ENCODE measurements at places on chromosomes 12 and 14. TPM values are rescaled to one million over a fixed set of nuclear protein-coding genes. Genes with fewer than 3 reads are reported as not detected.

DNA sequence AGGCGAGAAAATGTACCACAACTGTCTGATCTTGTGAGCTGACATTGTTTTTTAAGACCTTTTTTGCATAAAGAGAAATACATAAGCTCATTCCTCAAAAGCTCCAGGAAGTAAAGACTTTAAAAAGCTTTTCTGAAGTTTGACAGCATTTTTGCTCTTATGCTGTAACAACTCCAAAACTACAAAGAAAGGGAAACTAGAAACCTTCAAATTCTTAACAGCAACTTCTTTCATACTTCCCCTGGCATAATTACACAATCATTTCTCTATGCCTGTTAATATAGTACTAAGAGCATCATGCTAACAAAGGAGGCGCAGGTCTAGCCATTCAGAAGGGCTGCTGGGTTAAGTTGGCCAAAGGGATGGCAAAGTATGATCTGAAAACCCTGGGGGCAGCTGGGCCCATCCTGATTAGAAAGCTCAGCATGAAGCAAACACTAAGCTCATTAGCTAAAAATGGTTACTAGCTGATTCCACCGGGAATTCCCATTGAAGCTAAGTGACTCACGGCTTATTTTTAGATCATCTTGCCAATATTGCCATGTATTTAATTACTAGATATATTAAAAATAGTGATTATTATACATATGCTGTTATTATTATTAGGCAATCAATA lies 26.1 kb upstream of the ANP32D start:
- no peaks in the 10 kb centered on the region for H3K36me3 ChIP-seq
- H3K4me3 ChIP-seq, result no peak overlapping the region
- no peaks in the 10 kb centered on the region for H3K27me3 ChIP-seq

DNA sequence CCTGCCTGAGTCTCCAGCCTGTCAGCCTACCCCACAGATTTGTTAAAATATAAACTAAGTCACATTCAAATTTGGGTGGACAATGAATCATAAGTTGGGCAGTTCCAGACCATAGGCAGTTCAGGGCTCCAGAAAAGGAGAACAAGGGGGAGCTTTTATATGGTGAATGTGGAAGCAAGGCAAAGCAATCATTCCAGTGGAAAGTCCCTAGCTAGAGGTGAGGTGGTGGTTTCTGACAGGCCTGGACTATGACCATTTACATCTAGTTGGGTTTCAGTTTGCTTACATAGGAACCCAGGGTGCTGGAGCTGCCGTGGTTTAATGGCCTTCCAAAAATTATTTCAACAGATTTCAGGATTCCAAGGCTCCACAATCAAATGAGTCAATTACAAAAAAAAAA lies 207.3 kb downstream of the AEBP2 start:
- H3K4me1 ChIP-seq, result no peaks in the 10 kb centered on the region
- no peak for DNase-seq
- H3K36me3 ChIP-seq, result no peaks in the 10 kb centered on the region
- no peaks in the 10 kb centered on the region for H3K27me3 ChIP-seq
- no peak overlapping the region for H3K4me3 ChIP-seq

The KRT81 gene
- 0.61 TPM for total RNA-seq

- H3K4me1 ChIP-seq, result no peaks in the 10 kb centered on the region
- H3K27me3 ChIP-seq, result no peaks in the 10 kb centered on the region
- no peak overlapping the region for H3K4me3 ChIP-seq
- DNase-seq, result peak; percentile 20
Measured at GRCh38 chr12:93080994-93081809, 152.1 kb upstream of the EEA1 start.

- no peak overlapping the region for H3K4me3 ChIP-seq
- peak overlapping the region; percentile 72 for H3K27ac ChIP-seq
- no peaks in the 10 kb centered on the region for H3K27me3 ChIP-seq
- no peaks in the 10 kb centered on the region for H3K4me1 ChIP-seq
- no peaks in the 10 kb centered on the region for H3K36me3 ChIP-seq
- no peak for DNase-seq
Measured at GRCh38 chr12:26275313-26276131, 80.1 kb downstream of the SSPN start.

GRCh38 chr12:6759741-6760140 lies 6.4 kb upstream of the PTMS start:
- no peaks in the 10 kb centered on the region for H3K36me3 ChIP-seq
- H3K27me3 ChIP-seq, result no peaks in the 10 kb centered on the region
- no peak overlapping the region for H3K4me3 ChIP-seq
- peaks cover 1% of the 10 kb centered on the region for H3K4me1 ChIP-seq

The TAS2R13 gene
- 1.7 TPM for total RNA-seq

DNA sequence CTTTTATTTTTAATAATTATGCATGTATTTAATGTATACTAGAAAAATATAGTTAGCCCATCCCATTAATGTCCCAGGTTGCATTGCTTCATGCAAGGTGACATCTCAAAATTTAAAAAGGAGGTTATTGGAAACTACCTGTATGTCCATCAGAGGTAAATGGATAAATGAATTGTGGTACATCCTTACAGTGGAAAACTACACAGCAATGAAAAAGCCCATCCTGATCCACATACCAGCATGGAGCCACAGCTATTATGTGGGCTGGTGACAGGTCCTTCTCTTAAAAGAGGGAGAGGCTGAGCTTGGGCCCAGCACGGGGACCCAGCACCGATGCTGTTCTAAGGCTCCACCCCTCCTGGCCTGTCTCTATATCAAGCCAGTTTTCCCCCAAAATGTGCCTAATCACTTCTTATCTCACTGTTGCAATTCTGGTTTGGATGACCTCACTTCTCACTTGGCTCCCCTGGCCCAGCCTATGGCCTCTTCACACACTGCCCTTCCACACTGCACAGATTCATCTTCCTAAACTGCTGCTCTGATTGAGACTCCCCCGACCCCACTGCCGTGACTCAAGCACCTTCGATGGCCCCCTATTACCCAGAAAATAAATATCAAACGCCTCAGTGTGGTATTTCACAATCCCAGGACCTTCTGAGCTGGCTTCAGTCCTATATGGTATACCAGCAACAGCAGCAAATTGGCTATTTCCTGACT lies 97.1 kb upstream of the NCOR2 start:
- H3K36me3 ChIP-seq, result no peaks in the 10 kb centered on the region
- H3K4me1 ChIP-seq, result peaks cover 7% of the 10 kb centered on the region
- H3K27ac ChIP-seq, result no peak overlapping the region
